ENCODE measurements at places on chromosomes 2 and 18.

DNA sequence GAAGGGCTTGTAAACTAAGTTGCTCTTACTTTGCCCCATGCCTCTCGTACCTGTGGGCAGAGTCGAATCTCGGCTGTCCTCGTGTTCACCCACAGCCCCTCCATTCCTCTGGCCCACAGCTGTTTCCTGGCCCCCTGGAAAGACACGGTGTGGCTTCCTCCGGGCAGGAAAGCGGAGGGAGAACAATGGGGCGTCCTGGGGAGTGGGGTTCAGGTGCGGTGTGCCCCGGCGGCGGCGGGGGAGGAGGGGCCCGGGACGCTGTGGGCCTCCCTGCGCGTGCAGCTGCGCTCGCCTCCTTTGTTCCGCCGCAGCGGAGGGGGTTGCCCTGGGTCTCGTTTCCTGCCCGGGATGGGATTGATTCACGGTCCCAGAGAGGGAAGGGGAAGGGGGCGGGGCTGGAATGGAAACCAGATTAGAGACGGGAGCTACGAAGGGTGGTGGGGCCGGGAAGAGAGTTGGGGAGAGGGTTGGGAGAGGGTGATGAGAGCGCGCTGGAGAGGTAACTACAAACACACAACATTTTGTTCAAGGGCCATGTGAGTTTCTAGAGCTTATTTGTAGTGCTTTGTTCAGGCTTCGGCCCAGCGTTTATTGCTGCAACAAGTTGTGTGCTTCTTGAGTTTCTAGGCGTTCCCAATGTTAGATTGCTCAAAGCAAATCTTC, 796 bp downstream of the MYO1B start:
- DNase-seq = no peak

- DNase-seq = no peak
Measured at GRCh38 chr2:119011910-119012209, 69.9 kb downstream of the MARCO start.

DNA sequence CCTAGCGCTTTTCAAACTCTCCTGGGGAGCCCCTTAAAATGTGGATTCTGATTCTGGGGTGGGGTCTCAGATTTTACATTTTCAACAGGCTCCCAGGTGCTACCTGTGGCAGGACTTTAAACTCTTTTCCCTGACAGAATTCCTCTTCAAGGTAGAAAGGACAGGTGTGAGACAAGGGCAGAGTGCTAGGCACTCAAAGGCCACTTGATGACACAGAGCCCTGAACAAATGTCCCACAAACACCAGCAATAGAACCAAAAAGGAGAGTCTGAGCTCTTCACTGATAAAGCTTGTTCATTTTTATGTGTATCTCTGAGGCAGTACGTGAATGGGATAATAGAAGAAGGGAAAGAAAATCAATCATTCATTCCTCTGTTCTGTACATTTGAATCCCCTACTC, 77.7 kb upstream of the PELI1 start:
- DNase-seq = no peak

DNA sequence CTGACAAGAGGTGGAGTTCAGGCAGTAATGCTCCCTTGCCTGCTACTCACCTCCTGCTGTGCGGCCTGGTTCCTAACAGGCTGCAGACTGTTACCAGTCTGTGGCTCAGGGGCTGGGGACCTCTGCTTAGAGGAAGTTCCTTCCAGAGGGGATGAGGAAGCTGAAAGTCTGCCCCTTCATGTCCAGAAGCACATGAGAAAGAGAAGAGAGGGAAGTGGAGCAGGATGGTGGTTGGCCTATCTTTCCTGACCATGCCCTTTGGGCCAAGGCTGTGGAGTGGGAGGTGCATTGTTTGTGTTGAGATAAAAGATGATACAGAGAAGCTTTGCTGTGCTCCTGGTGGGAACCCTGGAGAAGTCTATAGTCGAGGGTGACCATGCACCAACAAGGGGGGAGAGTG, 112.5 kb downstream of the LPIN1 start:
- DNase-seq = no peak

DNA sequence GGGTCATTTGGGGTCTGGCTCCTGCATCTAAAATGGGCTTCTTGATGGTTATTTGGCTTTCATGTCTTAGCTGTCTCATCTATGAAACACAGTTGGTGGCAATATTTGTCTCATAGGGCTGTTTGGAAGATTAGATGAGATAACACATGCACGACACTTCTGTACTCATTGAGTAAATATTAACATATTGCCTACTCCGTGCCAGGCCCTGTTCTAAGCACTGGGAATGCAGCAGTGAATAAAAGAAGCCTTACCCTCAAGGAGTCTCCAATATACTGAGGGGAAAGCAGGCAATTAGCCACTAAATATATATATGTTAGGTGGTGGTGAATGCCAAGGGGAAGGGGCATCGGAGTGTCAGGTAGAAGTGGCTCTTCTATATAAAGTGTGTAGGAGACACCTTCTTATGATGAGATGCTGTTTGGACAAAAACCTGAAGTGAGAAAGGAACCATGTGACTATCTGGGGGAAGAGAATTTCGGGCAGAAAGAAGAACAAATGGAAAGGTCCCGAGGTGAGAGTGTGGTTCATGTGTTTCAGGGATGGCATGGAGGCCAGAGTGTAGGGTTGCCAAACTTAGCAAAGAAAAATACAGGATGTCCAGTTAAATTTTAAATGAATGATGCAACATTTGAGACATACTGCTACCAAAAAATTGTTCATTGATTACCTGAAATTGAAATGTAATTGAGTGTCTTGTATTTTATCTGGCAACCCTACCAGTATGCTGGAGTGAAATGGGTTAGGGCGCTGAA, 11.8 kb downstream of the SLC3A1 start:
- DNase-seq = no peak

DNA sequence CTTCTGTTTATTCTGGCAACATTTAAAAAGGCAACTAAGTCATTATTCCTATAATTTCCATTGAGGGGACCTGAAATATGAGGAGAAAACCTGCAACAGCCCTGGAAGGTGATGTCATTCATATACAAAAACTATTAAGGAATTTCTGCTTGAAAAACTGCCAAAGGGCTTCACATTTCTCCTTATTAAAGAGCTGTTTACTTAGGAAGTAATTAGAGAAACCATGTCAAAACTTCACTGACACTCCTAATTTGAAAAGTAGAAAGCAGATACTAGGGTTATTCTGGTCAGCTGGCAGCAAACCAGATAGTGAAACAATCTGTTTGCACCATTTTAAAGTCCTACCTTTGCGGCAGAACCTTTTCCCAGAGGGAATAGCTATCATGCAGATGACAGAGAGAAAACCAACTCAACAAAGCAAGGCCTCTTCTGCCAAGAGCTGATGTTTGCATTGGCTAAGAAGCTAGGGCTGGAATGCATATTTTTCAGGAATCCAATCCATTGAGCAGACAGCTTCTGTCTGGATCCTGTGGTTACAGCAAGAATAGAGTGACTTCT, 592.2 kb upstream of the SYT4 start:
- DNase-seq = no peak

GRCh38 chr18:48230467-48231113, 178.6 kb downstream of the ZBTB7C start:
- DNase-seq = no peak

- no peak for DNase-seq
Measured at GRCh38 chr2:182545420-182546167, 118.8 kb upstream of the PDE1A start.

- no peak for DNase-seq
Measured at GRCh38 chr2:3009005-3009404, 368.6 kb downstream of the EIPR1 start.

Data from stimulated activated CD8-positive, alpha-beta memory T cell treated with anti-CD3 and anti-CD28 coated beads, Interleukin-7, amount 100 ng/mL, for 24 hours (primary cell).